ENCODE measurements at places on chromosomes 1 and 21. TPM values are rescaled to one million over a fixed set of nuclear protein-coding genes. Genes with fewer than 3 reads are reported as not detected.

Gene CRNN
- not detected for total RNA-seq

Gene NBPF4
- total RNA-seq = not detected

Gene RASSF5
- total RNA-seq = 203 TPM

Gene SPRR1A
- total RNA-seq = not detected

Gene FAM177B
- total RNA-seq = not detected

Gene CLIC6
- 0.14 TPM for total RNA-seq

Gene FNDC10
- 1.5 TPM for total RNA-seq

Gene RGS16
- total RNA-seq = 51.9 TPM

Gene MYOG
- total RNA-seq = not detected

Gene SLC25A34
- 1.5 TPM for total RNA-seq

Gene GJA8
- not detected for total RNA-seq

Gene DYNLT4
- total RNA-seq = 0.41 TPM

Gene PROX1
- total RNA-seq = 0.02 TPM

Gene TRIM45
- total RNA-seq = 0.53 TPM

Gene TMEM81
- 3.2 TPM for total RNA-seq

Gene FAM229A
- total RNA-seq = 4.2 TPM

Gene LCE2A
- total RNA-seq = not detected

Gene PARK7
- 429 TPM for total RNA-seq

Gene FMO2
- total RNA-seq = not detected

Gene HPCAL4
- 0.43 TPM for total RNA-seq

Gene F13B
- not detected for total RNA-seq

Gene PHGDH
- 138 TPM for total RNA-seq

Gene MTARC1
- not detected for total RNA-seq

Gene CFHR3
- total RNA-seq = not detected

Gene XKR8
- 8.9 TPM for total RNA-seq

Gene SLFNL1
- total RNA-seq = not detected

Gene OLIG1
- total RNA-seq = not detected

Gene GPX7
- total RNA-seq = 19.9 TPM

Gene HSPB7
- not detected for total RNA-seq

Gene GLIS1
- total RNA-seq = not detected

Gene PLEKHN1
- total RNA-seq = 5.8 TPM

Gene PTGER3
- not detected for total RNA-seq

Gene CDA
- total RNA-seq = not detected

All from activated CD4-positive, alpha-beta memory T cell treated with anti-CD3 and anti-CD28 coated beads for 36 hours (primary cell).